Mesenteric fat pad (tissue), 1 donor: ENCODE measurements at places on chromosomes 5 and 9.
A peak's percentile ranks its signal among the peaks of the same experiment; 100 is the strongest.

DNA sequence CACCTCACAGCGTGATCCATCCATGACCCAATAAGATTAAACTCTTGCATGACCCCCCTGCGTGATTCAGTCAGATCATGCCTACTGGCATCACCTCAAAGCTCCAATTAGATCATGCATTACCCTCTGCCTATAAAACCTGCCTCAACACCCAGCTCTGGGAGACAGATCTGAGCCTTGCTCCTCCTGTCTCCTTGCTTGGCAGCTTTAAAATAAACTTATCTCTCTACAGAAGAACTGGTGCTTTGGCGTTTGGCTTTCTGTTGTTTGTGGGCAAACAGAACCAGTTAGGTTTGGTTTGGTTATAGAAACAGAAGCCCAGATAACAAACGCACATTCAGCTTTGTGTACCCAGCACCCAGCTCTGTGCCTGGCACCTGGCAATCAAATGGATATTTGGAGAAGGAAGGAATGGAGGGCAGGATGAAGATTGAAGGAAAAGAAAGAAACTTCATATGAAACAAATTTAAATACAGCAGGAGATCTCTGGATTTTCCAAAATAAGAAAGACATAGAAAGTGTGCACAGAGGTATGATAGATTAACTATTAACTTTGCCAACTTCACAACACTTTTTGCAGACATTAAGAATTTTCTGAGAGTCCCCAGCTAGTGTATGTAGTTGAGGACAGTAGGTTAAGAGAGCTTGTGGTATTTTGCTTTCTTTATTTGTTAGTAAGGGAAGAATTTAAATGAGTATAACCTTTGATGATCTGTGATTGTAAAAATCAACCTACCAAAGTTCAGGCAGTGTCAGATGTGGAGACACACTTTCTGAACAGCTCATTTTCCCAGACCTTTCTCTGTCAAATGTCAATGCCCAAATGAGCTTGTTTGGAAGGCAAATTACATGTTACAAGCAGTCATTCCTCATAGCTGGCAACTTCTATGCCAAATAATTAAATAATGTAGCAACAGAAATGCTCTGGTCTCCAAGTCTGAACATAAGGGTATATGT, 102.1 kb upstream of the ASTN2 start:
- DNase-seq, result no peak

- no peak for DNase-seq
Observed at GRCh38 chr5:57082441-57083067, 91.3 kb upstream of the GPBP1 start.

DNA sequence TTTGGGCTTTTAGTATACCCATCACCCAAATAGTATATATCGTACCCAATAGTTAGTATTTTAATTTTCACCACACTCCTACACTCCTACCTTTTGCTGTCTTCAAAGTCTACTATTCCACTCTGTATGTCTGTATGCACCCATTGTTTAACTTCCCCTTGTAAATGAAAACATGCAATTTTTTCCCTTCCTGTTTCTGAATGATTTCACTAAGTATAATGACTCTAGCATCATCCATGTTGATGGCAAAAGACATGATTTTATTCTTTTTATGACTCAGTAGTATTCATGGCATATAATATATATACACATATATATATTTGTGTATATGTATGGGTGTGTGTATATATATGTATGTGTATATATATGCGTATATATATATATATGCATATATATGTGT, 63.1 kb upstream of the FAM174A start:
- DNase-seq, result no peak

- DNase-seq, result no peak
Observed at GRCh38 chr5:94240993-94241651, 377.3 kb downstream of the KIAA0825 start.

DNA sequence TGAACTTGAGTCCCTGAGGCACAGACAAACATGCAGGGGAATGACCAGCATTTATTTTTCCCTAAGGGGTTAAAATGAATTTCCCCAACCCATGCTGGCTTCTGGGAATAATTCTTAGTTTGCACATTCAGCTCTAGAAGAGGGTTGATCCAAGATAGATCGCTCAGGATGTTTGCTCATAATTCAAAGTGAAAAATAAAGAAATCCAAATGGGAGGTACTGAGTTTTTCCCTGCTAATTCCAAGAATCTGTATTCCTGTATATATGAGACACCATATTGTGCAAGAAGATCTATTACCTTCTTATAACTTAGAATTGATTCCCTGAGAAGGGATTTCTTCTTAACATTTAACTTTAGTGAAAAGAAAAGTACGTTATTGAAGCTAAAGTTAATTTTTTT, 96.2 kb downstream of the VCAN start:
- DNase-seq, result no peak

- DNase-seq, result no peak
Observed at GRCh38 chr5:118620233-118620632, 368.1 kb downstream of the DTWD2 start.

GRCh38 chr5:68110894-68111293, 104.7 kb upstream of the PIK3R1 start:
- no peak for DNase-seq

GRCh38 chr9:37514999-37515398, 29.3 kb downstream of the POLR1E start:
- DNase-seq, result no peak

- no peak for DNase-seq
Observed at GRCh38 chr5:176956756-176957155, 49.8 kb downstream of the UIMC1 start.

GRCh38 chr9:104934691-104935500, 6.9 kb upstream of the ABCA1 start:
- no peak for DNase-seq

GRCh38 chr5:133205649-133206048, 153.8 kb downstream of the HSPA4 start:
- no peak for DNase-seq

DNA sequence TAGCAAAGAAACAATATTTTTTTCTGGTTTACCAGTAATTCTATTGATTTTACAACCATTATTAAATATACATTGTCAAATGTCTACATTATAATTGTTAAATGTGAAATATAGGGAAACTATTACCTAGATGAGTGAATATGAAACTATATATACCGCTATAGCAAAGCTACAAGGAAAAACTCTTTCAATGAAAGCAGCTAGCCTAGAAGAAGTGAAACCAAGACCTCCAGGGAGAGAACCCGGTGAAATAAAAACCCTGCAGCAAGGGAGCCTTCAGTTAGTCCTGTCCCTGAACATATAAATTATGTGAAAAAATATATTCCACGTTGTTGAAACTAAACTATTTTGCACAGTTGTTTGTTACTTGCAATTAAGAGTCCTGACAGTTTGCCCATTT, 913.1 kb downstream of the EFNA5 start:
- DNase-seq, result no peak

DNA sequence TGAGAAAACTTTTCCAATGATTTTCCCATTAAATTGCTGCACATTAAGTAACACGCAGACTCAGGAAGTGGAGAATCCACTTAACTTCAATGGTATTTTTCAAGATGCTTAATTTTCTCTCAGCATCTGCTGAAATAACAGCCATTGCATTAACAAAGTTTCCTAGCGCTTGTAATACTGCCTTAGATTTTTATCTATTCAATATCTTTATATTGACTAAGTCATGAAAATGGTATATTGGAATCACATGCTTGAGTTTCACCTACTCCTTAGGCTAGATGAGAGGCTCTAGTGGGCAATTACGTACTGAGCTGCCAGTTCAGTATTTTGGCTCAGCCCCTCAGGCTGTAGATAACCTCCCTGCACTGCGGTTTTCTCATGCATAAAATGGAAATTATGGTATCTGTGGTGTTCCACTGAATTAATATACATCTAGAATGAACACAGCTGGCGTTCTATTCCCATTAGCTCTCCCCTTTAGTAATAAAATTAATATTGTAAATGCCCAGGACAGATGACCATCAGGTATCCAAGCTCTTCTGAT, 112.9 kb downstream of the MTX3 start:
- DNase-seq, result no peak

- no peak for DNase-seq
Observed at GRCh38 chr5:56812110-56812509, 3.2 kb upstream of the MAP3K1 start.

DNA sequence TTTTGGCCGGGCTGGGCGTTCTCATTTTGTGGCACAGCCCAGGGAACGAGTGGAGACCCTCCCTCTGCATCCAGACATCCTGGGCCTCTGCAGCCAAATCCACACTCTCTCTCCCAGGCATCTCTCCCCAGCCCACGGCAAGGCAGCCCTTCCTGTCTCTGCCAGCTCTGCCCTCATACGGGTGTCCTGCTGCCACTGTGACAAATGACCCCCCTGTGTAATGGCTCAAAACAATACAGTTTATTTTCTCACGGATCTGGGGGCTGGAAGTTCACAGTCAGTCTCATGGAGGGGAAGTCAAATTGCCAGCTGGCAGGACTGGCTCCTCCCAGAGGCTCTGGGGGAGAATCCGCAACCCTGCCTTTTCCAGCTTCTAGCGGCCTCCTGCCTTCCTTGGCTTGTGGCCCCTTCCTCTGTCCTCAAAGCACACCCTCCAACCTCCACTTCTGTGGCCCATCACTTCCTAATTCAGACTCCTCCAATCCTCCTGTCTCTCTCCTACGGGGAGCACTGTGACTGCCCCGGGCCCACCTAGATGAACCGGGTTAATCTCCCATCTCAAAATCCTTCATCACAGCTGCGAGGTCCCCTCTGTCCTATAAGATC, 70.2 kb upstream of the COL5A1 start:
- DNase-seq, result peak; percentile 65

DNA sequence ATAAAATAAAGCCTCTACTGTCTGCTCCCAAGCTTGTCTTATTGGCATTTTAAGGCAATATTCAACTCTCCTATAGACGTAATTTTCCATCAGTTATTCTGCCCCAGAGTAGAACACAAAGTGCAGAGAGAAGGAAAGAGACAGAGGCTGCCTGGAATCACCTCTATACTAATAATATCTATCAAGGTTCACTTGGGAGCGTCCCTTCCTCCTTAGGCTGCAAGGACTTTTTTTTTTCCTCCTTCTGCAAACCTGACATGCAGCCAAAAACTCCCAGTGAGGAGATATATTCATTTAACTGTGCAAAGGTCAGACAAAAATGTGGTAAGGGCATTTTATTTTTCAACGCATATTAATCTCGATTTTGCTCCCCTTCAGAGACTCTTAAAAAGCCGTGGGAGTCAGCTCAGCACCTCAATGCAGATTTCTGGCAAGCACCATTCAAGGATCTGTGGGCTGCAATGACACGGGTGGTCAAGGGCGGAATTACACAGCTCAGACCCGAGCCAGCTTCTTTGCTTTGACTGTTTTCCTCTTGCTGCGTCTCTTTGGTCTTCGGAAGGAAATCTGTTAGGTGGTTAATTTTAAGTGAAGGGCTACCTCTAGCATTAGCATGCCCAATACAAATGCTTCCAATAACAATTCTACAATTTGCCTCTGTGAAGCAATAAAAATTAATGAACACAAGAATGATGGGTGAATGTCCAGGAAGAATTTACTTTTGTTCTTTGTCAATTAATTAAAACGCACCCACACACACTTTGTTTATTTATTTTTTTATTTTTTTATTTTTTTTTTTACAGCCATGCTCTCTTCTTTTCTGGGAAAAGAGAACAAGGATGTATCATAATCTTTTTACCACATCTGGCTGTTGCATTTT, 587.7 kb upstream of the GRAMD2B start:
- DNase-seq, result no peak

- no peak for DNase-seq
Observed at GRCh38 chr5:102277144-102277543, 18.9 kb downstream of the SLCO4C1 start.

- no peak for DNase-seq
Observed at GRCh38 chr9:7799944-7800285, 337 bp upstream of the DMAC1 start.

DNA sequence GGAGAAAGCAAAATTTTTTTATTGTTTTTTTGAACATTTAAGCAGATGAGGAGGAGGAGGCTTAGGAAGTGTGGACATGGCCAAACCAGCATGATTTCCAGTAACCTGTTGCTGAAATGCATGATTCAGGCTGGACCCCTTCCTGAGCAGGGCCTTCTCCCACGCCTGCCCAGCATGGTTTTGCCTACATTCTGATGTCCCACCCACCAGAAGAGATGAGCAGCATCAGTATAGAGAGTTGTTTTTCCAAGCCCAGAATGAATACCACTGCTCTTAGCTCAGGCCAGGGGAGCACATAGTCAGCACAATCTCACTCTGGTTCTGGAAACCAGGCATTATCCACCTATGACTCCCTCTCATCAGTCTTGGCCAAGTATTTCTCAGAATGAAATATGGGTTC, 90.1 kb downstream of the PAPPA start:
- no peak for DNase-seq

DNA sequence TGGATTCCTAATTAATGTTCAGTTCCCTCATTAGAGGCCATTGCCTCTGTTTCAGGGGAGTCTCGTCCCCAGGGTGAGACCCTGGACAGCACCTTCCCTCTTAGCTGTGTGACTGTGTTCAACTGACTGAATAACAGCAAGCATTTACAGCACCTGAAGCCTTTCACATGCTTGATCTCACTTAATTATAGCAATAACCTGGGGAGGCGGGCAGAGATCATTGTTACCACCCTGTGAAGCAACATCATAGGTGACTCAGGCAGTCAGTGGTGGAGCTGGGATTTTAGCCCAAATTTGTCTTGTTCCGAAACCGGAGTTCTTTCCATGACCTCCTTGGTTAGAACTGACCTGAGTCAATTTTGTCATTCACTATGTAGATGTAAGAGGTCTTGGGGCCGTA, 105.2 kb upstream of the RAD23B start:
- DNase-seq, result no peak

- DNase-seq, result no peak
Observed at GRCh38 chr5:39376293-39376714, 12.0 kb upstream of the C9 start.

DNA sequence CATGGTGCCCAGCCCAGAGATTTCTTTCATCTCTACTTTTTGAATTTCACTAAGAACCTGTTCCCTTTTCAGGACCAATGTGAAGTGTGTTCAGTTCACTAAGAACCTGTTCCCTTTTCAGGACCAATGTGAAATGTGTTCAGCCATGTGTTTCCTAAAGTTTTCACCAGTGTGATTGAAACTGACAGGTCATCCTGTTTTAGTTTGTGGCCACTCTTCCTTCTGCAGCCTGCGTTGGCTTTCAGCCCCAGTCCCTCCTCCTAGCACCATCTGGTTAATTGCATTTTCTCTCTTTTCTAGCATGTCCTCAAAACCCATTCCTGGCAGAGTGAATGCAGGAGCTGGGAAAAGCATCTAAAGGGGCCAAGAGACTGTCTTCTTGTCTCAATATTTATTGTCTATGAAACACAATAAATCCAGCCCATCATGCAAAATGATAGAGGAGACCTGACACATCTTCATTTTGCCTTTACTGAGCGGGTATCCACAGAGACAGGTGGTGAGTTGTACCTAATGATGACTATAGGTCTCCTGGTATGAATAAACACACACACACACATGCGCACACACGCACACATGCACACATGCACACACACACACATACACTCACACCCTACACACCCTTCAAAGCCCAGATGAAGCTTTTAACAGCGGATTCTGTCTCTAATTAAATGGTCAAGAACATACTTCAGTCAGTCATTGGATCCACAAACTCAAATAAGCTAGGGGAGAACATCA, 6.1 kb upstream of the PANK3 start:
- no peak for DNase-seq

GRCh38 chr9:82606492-82607382, 456.2 kb downstream of the RASEF start:
- no peak for DNase-seq
